ENCODE measurements at places on chromosomes 7 and 10.

GRCh38 chr10:45461034-45461433 lies 87.0 kb downstream of the ALOX5 start:
- no peak for DNase-seq

GRCh38 chr7:133026210-133026859 lies 55.6 kb downstream of the CHCHD3 start:
- no peak for DNase-seq

DNA sequence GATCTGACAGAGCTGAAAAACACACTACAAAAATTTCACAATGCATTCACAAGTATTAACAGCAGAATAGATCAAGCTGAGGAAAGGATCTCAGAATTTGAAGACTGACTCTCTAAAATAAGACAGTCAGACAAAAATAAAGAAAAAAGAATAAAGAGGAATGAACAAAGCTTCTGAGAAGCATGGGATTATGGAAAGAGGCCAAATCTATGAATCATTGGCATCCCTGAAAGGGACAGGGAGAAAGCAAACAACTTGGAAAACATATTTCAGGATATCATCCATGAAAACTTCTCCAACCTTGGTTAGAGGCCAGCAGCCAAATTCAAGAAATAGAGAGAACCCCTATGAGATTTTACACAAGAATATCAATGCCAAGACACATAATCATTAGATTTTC lies 804.8 kb upstream of the IGFBP3 start:
- DNase-seq, result peak; percentile 43

DNA sequence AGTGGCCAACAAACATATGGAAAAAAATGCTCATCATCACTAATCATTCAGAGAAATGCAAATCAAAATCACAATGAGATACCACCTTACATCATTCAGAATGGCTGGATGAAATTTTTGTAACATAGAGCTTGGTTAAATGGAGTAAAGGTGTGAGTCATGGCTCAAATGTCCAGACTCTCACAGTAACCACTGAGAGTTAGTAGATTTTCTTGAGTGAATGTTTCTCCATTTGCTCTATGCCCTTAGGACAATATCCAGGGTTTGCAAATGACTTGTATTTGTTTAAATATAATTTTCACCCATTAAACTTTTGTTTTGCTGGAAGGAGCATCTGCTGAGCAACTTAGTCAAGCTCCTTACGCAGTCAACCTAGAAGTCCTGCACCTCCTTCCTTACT lies 967.2 kb downstream of the XPNPEP1 start:
- no peak for DNase-seq

DNA sequence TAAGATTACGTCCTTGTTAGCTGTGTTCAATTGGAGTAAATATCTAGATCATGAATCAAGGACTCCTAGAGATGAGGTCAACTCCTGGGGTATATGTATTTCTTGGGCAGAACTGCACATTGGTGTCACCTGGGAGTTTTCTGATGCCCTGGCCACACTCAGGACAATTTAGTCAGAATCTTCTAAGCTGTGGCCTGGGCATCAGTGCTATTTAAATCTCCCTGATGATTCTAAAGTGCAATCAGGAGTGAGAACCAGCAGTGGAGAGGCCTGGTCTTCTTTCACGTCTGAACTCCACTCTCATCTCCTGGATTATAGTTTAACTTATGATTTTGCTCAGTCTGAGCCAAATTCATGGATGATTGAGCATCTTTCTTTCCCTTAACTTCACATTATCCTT lies 218.0 kb downstream of the BMPER start:
- DNase-seq, result no peak

DNA sequence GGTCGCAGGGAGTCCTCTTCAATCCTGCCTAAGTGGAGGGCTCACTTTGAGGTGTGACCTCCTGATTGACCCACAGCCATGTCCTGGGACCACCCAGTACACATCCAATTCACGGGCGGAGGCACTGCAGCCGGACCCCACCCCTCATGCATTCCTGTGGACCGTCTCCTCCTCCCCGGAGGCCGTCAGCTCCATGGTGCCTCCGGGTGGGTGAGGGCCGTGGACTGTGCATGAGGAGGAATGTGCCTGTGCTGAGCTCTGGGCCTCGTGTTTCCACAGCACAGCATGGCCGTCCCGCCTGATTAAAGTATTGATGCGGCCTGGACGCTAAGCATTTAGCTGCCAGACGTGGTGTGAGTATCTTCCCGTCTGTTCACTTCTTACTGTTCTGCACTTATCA lies 52.8 kb downstream of the CFAP46 start:
- DNase-seq, result no peak

GRCh38 chr7:55336540-55336939 lies 28.6 kb upstream of the LANCL2 start:
- no peak for DNase-seq

DNA sequence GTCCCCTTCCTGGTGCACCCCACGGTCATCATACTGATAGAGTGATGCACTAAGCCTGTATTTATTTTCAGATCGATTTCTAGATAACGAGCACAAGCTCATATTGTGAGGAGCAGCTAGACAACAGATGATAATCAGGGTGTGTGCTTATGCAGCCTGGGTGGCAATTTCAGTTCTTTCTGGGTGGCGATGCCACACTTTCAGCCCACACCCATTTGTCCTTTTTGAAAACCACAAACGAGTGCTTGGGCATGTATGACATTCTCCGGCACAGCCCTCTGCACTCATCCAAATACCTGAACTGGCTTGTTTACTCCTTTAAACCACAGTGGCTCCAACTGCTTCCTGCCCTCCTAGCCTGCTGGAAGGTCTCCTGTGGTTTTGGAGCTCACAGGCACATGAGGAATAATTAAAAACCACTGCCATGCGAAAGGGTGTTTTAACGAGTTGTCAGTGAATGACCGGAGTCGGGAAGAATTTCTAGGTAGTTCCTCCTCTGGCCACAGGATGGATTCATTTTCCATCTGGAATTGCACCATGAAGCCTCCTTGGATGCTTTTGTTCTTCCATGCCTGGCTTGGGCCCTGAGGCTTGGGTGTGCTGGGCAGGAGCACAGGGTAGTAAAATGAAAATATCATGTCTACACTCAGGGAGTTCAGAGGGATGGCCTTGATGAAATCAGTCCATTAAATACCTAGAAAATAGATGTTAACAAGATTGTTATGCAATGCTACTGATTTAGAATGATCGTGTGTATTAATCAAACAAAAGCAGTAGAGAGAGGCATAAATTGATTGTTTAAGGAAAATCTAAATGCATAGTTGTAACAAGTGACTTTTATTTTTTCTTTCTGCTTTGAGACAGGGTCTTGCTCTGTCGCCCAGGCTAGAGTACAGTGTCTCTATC lies 52.4 kb upstream of the ITGB1 start:
- DNase-seq, result peak; percentile 94

DNA sequence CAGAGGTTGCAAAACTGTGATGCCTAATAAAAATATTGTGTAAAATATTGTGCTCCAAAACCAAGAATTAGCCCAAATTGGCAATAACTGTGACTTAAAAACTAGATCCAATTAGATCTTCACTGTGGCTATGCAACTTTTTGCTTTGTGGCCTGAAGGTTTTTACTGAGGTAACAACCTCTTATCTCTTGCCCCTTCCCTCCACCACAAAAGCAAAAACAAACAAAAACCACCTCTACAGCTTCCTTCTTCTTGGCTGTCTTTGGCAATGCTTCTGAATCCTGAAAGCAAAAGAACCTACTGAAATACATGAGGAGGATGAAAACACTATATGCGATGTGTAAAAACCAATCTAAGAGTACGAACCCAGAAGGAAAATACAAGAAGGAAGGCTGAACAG lies 226.7 kb upstream of the MBL2 start:
- DNase-seq, result no peak

All from fibroblast of upper back skin (primary cell).